G401 (cell line): ENCODE measurements at places on chromosomes 7 and 10.
A peak's percentile ranks its signal among the peaks of the same experiment; 100 is the strongest.

DNA sequence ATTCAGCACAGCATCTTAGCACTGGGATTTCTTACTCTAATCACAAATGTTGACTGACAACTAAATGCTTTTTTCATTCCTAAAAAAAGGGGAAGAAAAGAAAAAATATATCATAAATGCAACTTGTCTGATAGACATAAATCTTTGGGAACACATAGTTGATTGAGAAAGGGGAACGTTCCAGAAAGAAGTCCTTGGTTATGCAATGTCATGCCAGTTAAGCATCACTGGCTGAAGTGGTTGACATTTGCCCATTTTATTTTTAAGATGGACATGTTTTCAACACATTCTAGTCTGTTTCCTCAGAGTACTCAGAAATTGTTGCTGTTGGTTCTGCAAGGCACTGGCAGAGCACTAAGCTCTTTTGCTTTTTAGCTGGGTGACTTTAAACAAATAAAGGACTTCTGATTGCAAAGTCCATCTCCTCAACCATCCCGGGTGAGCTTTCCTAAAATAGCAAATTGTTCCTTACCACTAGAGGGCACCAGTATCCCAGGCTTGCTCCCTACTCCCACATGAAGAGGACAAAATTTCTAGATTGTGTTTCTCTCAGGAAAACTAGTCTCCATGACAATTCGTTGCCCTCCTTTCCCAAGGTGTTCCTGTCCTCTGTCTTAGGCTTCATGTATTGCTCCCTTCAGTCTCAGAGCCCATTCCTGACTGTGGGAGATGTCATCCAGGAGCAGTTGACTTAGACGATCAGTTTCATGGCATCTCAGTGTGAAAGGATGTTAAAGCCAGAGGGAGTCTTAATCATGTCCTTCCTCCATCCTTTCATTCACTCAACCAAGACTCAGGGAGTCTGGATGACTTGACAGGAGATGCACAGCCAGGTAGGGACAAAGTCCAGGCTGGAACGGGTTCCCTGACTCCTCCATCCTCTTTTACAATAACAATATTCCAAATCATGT lies 23.9 kb downstream of the OPALIN start:
- DNase-seq = peak; percentile 72

GRCh38 chr10:124105594-124105993 lies 12.2 kb upstream of the CHST15 start:
- no peak for DNase-seq

- peak; percentile 4 for DNase-seq
Observed at GRCh38 chr7:89002981-89003956, 207.7 kb upstream of the TEX47 start.

GRCh38 chr10:112519133-112519761 lies 72.2 kb downstream of the VTI1A start:
- no peak for DNase-seq

- DNase-seq = no peak
Observed at GRCh38 chr10:79412516-79412915, 32.9 kb downstream of the ZCCHC24 start.

- DNase-seq = no peak
Observed at GRCh38 chr7:45703373-45703821, 129.2 kb downstream of the ADCY1 start.

DNA sequence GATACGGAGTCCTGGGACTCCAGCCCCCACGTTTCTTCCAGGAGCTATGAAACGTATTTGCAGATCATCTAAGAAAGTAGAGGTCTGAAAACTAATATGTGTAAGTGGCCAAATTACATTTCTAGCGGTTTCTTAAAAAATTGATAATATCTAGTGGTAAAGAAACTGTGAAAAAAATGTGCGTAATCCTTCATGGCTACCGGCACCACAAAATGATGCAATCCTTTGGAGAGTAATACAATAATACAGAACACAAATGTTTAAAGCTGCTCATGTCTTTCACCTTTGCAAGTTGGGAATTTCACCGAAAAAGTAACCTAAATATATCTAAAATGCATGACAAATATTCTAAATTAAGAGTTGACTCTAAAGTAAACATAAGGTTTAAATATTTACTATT lies 742.1 kb downstream of the GRID1 start:
- no peak for DNase-seq

DNA sequence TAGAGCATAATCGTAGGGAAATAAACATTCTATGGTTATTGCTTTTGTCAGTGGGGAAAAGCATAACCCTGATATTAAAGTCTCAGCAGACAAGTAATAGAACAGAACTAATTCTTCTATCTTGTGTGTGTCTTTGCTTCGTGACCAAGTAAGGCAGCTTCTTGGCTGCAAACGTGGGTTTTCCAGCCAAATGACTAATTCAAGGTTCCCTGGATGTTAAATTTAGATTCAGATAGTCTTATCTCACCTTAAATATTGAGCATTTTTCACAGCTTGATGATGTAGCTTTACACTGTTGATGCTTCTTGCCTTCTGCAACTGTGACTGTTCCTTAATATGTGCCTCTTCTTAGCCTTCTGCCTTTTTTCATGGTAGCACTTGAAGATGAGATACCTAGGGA lies 113.0 kb downstream of the EXOC4 start:
- peak; percentile 85 for DNase-seq

GRCh38 chr7:24979470-24979862 lies 512 bp downstream of the OSBPL3 start:
- DNase-seq = no peak

- DNase-seq = no peak
Observed at GRCh38 chr10:124654686-124655085, 89.5 kb downstream of the FAM53B start.

DNA sequence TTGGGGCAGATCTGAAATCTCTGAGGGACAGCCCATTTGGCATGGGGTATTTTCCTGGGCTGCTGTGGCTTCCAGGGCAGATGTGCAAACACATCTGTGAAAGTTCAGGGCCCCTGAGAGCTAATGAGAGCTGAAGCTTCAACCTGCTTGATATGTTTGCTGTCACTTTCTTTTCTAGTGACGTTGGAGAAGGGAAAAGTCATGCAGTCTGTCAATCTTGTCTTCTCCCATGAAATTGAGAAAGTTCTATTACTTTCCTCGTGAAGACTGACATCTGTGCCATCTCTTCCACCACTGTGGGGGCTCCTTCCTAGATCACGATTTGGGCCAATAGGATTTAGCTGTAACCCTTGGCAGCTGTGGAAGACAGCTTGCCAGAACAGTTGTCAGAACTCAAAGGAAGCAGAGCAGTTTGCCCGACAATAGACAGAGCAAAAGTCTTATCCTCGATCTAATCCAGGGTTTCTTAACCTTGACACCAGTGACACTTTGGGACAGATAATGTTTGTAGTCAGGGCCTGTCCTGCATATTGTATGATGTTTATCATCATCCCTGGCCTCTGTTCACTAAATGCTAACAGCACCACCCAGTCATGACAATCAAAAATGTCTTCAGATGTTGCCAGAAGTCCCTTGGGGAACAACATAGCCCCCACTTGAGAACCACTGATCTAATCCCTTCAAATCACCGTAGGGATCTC lies 586.5 kb downstream of the LRMDA start:
- DNase-seq = no peak

DNA sequence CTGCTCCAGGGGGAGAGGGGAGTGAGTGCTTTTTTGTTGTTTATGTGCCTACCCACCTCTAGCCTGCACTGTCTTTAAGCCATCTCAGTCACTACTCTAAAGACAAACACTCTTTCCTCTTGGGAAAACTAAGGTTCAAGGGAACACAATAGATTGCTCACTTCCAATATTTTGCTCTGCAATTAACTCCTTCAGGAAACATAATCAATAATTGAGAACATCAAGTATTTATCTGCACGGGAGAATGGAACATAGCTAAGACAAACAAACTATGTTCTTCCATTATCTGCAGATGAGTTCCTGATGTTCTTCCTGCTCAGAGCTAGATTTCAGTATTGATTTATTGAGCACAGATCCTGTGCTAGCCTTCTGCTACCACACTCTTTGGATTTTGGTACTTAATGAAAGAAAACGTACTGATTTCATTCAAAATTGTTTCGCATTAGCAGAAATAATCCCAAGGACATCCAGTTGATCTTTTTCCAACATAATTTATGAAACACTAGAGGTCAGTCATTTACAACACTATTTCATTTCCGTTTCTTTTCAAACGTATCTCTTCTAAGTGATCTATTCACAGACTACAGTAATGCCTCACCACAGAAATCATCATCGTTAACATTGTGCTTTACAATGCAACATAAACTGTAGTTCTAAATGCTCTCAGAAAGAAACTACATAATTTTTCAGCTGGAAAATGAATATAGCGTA lies 8.3 kb downstream of the NEBL start:
- DNase-seq = peak; percentile 47

- DNase-seq = no peak
Observed at GRCh38 chr10:28316696-28317095, 13.8 kb upstream of the MPP7 start.

DNA sequence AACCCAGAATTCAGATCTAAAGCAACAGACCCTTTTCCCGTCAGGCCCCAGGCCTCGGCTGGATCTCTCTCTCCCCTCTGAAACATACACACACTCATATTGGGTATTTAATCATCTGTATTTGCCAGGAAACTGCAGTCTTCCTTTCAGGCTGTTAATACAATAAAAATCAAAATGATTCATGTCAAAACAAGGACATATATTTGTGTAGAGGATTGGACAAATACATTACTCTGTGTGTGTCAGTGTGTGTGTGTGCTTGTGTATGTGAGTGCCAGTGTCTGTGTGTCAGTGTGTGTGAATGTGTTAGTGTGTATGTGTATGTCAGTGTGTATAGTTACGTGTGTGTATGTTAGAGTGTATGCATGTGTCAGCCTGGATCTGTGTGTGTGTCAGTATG lies 90.8 kb downstream of the JCAD start:
- DNase-seq = no peak

- no peak for DNase-seq
Observed at GRCh38 chr7:117270371-117270770, 52.5 kb downstream of the WNT2 start.

- no peak for DNase-seq
Observed at GRCh38 chr10:124592101-124592500, 130.5 kb downstream of the LHPP start.

DNA sequence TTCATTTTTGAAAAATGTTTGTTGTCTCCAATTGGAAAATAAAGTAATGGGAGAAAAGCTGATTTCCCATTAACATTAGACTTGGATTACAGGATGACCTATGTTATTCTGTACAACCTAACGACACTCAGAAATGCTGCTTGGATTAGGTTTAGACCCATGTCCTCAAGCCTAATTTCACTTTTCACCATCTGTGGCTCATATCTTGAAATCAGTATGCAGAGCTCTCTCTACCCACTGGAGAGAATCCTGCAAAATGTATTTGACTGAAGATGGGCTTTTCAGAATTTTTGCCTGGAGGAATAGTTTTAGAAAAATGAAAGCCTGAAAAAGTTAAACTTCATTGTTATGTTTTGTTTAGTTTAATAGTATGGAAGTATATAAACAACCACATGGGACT lies 63.8 kb downstream of the SLC13A1 start:
- DNase-seq = no peak

- DNase-seq = no peak
Observed at GRCh38 chr7:124113045-124113444, 80.2 kb upstream of the TMEM229A start.

- no peak for DNase-seq
Observed at GRCh38 chr7:151872531-151873401, 4.1 kb downstream of the PRKAG2 start.

GRCh38 chr7:2062648-2063047 lies 170.1 kb downstream of the MAD1L1 start:
- DNase-seq = no peak

GRCh38 chr10:111973306-111973705 lies 210.3 kb downstream of the GPAM start:
- DNase-seq = no peak

DNA sequence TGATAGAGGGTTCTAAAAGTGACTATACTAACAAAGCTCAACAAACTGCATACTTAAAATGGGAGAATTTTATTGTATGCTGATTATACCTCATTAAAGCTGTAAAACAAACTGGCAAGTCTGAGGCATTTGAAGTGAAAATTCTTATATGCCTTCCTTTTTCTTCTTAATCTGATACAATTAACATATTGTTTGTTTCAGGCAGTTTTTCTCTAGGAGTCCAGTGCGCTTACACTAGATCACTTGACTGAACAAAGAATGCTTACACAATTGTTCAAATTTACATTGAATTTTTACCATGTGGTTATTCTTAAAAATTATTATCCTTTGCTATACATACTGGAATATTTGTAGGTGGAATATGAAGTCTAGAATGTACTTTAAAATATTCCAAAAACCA lies 89.0 kb downstream of the GLCCI1 start:
- no peak for DNase-seq

DNA sequence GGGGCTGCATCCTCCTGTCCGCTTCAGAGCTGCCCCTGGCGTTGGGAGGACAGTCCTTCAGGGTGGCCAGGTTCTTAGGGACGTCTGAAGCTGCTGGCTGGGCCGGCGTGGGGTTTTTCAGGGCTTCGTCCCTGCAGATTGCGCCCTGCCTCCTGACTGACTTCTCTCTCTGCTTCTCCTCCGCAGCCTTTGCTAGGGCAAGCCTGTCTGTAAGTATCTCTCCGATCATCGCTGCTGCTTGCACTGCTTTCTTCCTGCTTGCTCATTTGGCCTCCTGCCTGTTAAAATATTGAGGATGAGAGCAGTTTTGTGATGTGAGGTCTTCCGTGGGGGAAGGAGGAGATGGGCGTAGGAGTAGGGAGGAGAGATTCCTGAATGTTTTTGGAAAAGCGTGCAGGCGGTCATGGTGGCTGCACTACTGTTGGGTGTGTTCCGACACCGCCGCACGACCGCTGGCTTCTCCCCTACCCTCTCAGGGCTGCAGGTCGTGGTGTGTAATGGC lies 25.3 kb downstream of the PFKFB3 start:
- DNase-seq = no peak

DNA sequence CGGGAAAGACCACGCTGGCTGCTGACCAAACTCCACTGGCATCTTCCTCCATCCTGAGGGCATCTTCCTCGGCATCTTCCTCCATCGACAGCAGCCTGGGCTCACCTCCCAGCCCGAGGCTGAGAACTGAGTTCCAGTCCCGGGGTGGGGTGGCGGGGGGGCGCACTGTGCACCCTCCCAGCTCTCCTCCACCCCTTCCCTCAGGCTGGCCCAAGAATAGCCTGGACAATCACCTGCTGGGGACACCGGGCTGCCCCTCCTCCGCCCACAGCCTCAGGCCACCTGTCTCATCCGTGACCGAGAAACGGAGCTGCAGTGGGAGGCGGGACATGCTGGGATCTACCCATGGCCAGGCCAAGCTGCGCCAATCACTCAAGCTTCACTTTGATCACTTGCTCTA lies 37.2 kb downstream of the DIP2C start:
- DNase-seq = peak; percentile 87

DNA sequence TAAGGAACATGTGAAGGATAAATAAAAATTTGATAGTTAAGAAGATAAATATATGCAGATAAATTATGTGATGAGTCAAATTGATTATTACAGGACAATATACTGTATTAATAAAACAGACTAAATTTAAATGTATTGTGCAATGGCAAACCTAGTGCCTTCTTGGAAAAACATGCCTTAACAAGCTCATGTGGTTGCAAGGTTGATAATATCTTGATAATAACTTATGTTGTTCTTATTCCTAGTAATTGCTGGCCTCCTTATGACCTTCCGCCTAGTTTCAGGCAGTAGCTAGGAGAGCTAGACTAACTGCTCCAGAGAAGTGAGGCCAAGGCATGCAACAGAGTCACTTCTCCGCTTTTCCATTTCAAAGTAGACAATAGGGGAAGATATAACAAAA lies 7.6 kb upstream of the RAB11FIP2 start:
- DNase-seq = no peak
